ENCODE measurements at places on chromosomes 11 and 22.

DNA sequence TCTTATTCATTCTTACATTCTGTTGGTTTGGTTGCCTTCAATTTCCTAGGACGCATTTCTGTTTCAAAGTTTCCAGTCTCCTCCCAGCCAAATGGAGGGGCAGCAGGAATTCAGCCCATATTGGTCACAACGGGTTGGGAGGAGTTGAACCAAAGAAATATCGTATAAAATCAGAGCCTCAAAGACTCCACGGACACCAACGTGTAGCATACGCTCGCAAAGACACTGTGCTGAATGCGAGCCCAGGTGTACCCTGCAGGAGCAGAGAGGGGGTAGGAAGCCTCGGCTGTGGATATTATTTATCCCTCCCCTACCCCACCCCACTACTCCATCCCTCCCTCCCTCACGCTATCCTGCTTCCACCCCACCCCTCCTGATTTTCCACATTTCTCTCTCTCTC is 15.5 kb upstream of the CCND1 start:
- DNase-seq: no peak

GRCh38 chr11:63536669-63537292 is at the start of gene PLAAT4:
Gene PLAAT4 (plus strand): TSS chr11:63536808. CDS start chr11:63536869, 61 bp downstream.
- DNase-seq: peak; percentile 50

DNA sequence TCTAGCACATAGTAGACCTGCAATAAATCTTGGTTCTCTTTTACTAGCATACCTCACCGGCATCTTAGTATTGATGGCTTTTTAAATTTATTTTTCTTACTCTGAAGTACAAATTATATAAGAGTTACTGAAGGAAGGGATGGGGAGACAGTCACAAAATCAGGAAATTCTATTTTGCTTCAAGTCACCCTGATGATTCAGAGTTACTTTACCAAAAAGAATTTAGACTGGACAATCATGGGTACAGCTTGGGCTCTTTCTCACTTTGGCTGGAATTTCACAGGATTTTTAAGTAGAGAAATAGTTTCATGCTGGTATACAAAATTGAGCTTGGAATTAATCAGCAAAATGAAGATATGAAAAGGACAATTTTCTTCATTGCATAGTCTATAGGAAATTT is 919.2 kb downstream of the METTL15 start:
- no peak for DNase-seq

DNA sequence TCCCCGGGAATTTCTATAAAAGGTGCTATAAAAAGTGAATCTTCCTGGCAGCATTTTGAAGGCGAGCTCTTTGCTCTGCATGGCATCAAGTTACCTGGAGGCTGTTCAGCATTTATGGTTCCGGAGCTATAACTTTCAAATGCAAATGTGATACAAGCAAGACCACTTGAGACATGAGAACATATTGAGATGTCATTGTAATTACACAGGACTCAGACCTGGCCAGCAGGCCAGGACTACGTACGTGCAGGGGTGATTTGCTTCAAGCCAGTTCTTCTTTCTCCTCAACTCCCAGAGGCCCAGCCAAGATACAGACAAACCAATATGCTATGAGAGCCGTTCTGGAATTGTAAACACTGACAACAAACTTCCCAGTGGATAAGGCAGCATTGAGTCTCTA is 227.4 kb upstream of the FAT3 start:
- DNase-seq: peak; percentile 28

GRCh38 chr22:31049815-31050420 is 31.2 kb upstream of the SMTN start:
- DNase-seq: no peak
